ENCODE measurements at places on chromosomes 6 and 20.

DNA sequence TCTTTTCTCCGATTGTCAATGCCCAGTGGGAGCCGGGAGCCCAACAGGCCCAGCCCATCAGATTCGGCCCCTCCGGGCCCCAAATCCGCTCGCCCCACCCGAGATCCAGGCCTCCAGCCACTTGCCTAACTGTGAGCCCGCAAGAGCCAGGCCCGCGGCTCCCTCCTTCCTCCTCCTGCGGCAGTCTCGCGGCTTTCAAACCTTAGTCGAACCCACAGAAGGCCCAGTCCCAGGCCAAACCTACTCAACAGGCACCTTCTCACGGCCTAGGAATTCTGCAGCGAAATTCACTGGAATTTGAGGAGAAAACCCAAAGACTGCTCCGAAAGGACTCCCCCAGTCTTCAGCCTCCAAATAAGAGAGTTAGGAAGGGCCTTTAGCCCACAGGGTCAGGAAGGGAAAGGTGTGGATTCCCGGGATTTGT, 2.8 kb upstream of the TFAP2A start:
- no peak for DNase-seq

DNA sequence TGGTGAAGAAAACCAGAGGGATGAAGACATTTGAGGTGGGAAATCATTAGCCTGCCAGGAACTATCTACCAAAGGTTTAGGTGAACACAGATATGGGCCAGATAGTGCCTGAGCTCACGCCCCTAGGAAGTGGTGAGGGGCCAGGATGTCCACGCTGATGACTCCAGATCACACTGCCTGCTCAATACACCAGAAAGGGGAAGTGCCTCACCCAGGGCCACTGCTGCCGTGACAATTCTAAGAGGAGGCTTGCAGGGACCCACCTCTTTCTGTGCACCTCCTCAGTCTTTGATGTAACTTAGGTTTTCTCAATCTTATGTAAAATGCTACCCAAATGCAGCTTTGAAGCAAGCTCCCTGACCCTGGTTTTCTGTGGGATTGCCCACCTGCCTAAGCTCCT, 5.4 kb upstream of the RAB44 start:
- no peak for DNase-seq

DNA sequence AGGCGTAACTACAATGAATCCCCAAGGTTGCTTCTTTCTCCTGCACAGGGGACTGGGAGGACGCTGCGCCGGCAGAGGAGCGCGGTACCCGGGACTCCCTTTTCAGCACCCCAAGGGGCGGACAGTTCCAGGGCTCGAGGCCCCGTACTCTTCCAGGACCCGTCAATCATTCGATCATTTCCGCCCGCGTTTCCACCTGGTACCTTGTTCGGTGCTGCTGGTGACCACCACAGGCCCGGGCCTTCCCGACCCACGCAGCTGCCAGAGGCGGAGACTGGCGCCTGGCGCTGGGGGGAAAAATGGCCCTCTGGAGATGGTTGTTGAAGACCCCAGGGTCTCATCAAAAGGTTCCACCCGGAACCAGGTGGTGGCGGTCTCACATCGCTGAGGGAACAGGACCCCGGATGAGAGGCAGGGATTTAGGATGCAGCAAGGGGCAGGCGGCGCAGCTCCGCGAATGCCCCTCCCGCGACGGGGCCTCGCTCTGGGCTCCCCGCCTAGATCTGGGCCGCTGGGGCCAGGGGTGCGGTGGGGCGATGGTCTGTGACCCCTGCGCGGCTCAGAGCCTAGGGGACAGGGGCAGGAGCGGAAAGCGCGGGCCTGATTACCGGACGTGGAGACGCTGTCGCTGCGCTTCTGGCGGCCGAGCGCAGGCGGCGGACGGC, 744 bp downstream of the VSX1 start:
- peak; percentile 22 for DNase-seq

GRCh38 chr6:140069576-140069975, 695.1 kb upstream of the CITED2 start:
- DNase-seq: no peak

- no peak for DNase-seq
Observed at GRCh38 chr6:11065436-11066202, 21.5 kb upstream of the ELOVL2 start.

- DNase-seq: no peak
Observed at GRCh38 chr20:36197271-36197670, 39.0 kb upstream of the AAR2 start.

DNA sequence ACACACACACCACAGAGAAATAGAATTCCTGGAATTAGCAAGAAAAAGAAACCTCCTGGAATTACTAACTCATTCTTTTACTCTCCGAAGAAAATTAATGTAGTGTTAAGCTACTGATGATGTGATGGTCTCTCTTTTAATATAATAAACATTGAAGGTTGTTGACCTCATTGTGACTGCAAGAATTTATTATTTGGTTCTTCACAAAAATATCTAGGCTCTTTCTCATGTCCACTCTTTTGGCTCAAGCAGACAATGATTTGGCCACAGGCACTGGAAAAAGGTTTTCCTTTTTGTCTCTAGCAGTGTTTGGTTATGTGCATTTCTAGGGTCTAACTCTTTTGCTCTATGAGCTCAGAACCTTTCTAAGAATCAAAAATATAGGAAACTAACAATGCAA, 811.9 kb downstream of the TENT5A start:
- DNase-seq: no peak

Measured in fibroblast of skin of scalp (primary cell).